Bronchial epithelial cell (primary cell): ENCODE measurements at places on chromosomes 4 and X.

DNA sequence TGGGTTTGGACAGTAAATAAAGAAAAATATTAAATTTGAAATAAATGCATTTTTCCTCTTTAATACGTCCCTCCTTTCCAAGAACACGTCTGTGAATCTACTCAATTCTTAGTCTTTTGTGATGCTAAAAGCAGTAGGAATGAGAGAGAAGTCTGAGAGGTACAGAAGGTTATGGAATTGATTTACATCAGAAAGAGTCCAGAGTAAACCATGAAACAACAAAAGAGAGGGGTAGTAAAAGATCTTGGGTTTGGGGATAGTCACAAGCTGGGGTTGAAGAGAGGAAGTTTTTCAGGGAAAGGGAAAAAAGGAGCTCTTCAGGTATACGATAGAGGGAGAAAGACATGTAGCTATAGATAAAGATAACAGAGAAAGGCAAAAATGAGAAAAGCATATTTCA lies 215.4 kb downstream of the RAB28 start:
- no peak for DNase-seq

DNA sequence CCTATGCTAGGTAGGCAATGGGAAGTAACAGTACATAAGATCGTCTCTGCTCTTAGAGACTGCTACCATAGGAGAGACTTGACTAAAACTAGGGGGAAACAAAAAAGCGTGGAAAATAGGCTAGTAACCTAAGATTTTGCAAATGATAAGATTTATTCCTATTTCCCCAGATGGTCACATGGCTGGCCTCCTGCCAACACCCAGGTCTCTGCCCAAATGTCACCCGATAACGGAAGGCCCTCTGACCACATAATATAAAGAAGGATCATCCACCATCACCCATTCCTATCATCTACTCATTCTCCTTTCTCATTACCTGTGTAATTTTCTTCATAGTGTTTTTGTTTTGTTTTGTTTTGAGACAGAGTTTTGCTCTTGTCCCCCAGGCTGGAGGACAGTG lies 4.7 kb downstream of the LAMP2 start:
- no peak for DNase-seq

DNA sequence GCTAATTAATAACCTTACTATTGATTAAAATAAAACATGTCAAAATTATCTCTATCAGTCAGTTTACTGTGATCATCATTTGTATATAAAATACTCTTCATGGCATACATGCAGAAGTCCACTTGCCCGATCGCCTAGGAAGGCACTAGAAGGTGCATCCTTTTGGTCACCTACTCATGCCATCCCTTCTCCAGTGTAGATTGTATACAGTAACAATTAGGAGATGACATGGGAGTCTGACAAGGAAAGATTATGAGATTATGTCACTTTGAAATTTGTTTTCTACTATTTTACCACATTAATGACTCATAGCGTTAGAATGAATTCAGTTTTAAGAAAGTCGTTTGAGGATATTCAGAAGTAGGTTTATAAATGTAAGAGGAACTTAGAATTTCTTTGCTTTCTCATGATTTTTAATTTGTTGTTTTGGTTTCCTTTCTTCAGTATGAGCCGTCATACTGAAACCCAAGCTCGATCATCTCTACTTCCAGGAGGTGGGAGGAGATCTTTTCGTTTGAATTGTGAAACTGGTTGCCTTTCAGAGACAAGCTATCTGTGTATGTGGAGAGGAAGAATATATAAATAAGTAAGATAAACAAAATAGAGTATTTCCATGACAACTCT lies 51.1 kb upstream of the UNC5C start:
- no peak for DNase-seq

GRCh38 chr4:75289914-75290582 lies 224.2 kb downstream of the RCHY1 start:
- DNase-seq = peak; percentile 90
